ENCODE measurements at places on chromosomes 7 and 10.
A peak's percentile ranks its signal among the peaks of the same experiment; 100 is the strongest.

DNA sequence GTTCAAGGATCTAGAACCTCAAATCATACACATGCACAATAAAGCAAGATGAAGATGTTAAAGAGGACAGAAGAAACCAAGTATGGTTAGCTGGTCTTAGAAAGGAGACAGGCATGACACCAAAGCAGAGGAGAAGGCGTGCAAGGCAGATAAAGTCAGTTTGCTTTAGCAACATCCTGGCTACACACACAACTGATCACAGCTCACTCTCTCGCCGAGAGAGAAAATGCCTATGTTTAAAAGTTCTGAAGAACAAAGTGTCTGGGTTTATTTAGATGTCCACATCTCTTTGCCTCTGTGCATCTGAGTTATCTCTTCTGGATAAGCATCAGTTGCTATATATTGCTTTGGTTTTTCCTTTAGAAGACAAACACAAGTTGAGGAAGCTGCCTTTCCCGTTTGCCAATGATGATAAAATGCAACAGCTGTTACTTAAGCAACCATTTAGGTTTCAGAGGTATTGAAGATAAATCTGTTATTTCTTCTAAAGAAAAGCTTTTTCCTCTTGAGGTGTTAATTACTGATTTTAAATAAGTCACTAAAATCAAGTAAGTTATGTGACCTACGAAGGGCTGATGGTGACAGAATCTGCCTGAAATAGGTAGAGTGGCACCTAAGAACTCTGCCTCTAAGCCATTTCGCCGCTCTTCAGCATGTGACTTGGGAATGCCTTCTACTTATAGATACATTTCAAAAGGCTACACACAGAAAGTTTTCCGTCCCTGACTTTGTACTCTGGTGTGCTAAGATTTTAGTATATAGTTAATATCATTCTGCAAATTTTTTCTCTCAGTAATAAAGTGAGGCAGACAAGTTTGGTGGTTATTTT is 146.2 kb upstream of the ASAH2 start:
- DNase-seq, result no peak

GRCh38 chr10:119020627-119020946 is 8.9 kb upstream of the NANOS1 start:
- no peak for DNase-seq

DNA sequence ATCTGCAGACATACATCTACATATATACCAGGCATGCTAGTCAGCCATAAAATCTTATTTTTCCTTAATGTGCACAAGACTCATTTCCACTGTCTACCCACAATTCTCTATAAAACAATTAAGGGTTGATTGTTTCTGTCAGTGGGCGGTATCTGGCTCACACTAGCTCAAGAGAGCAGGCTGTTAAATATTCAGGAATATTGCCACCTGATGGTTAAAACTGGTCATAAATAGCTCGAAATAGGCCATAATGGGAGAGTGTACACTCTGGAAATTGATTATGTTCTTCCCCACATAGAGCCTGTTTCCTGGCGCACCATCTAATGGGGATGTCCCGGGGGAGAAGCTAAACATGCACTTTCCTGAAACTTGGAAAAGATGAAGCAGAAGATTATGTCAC is 620.6 kb upstream of the ANKRD30A start:
- DNase-seq, result no peak

GRCh38 chr7:92456236-92456635 is 9.0 kb downstream of the GATAD1 start:
- no peak for DNase-seq

- no peak for DNase-seq
These were observed 460.5 kb downstream of the RPS24 start for GRCh38 chr10:78494179-78494578.

- DNase-seq, result no peak
These were observed 1.5 kb downstream of the IRF5 start for GRCh38 chr7:128939075-128939860.

GRCh38 chr7:51228386-51228958 is 88.1 kb downstream of the COBL start:
- peak; percentile 55 for DNase-seq

DNA sequence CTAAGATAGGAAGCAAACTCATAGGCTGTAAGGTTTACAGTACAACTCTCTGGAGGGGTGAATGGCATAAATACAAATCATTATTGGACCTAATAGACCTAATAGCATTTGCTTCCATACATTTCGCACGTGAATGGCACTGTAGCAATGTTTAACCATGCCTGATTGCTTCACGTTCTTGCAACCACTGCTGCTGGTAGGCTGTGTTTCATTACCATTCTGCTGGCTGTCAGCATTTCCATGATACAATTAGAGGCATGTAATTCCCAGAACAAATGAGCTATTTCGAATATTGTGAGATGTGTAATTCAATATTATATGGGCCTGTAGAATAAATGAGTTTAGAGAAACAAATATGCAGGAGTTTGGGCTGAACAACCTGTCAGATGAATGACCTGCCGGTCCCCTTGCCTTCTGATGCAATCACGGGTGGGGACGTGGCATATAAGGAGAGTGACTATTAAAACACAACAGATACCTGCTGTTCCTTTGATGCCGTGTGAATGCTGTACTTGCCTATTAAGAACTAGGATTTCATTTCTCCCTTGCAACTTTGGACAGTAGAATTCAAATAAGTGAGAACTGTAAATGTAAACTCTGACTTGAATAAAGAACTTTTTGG is 393.4 kb downstream of the ACTR3B start:
- DNase-seq, result no peak

- peak; percentile 66 for DNase-seq
These were observed at the start of gene MLXIPL for GRCh38 chr7:73623798-73624668. Gene MLXIPL (minus strand): TSS chr7:73624522. CDS start chr7:73624492, 30 bp downstream.

Measured in NCI-H510A treated with DMSO at 0.1 percent for 48 hours (cell line).